ENCODE measurements at places on chromosomes 6 and 20. TPM values are rescaled to one million over a fixed set of nuclear protein-coding genes. Genes with fewer than 3 reads are reported as not detected.

Gene FOXF2
- 0.64 TPM for total RNA-seq

GRCh38 chr6:101163611-101164010, 229.9 kb upstream of the GRIK2 start:
- no peaks in the 10 kb centered on the region for H3K36me3 ChIP-seq
- no peaks in the 10 kb centered on the region for H3K4me1 ChIP-seq
- no peak overlapping the region for H3K27ac ChIP-seq
- H3K4me3 ChIP-seq, result no peak overlapping the region
- DNase-seq, result no peak

DNA sequence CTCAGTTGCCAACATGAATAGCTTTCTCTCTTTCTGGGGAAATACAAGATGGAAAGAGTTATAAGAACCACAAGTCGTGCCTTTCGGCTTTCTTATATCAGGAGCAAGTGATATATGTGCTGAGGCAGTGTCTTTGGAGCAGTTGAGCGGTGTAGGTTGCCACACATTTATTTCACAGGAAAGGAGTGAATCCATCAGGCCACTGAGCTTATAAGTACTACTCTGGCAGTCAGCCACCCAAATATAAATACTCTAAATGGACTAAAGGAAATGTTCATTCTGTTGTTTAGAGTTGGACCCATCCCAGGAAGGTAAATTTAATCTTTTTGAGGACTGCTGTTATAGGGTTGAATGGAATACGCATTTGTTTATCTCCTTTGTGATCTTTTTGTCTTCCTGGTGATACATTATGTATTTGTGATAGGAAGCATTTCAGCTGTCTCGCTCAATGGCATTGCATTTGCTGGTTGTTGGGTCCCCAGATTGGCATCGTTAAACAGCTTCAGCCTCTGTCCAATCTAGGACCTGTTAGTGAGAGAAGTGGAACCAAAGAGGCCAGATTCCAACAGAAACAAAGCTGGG, 139.7 kb downstream of the SOBP start:
- H3K36me3 ChIP-seq, result no peaks in the 10 kb centered on the region
- no peak for DNase-seq
- no peak overlapping the region for H3K4me3 ChIP-seq
- H3K27ac ChIP-seq, result no peak overlapping the region

Gene MAK
- total RNA-seq, result 0.06 TPM

Gene ARHGAP40
- not detected for total RNA-seq

- no peak overlapping the region for H3K4me3 ChIP-seq
- no peak for DNase-seq
- peaks cover 7% of the 10 kb centered on the region for H3K4me1 ChIP-seq
- no peak overlapping the region for H3K27ac ChIP-seq
Measured at GRCh38 chr20:33909331-33909921, 84.3 kb upstream of the RALY start.

Gene HRH3
- total RNA-seq, result not detected

Gene GSTA4
- 11.0 TPM for total RNA-seq

Gene FUT9
- 0.79 TPM for total RNA-seq

Gene CBLN4
- 0.51 TPM for total RNA-seq

GRCh38 chr6:53527249-53527765, 17.6 kb downstream of the GCLC start:
- no peak for DNase-seq
- no peaks in the 10 kb centered on the region for H3K36me3 ChIP-seq
- peaks cover 47% of the 10 kb centered on the region for H3K4me1 ChIP-seq
- H3K4me3 ChIP-seq, result no peak overlapping the region

- H3K27me3 ChIP-seq, result no peaks in the 10 kb centered on the region
- no peaks in the 10 kb centered on the region for H3K4me1 ChIP-seq
- no peak overlapping the region for H3K4me3 ChIP-seq
- peak; percentile 23 for DNase-seq
- H3K27ac ChIP-seq, result no peak overlapping the region
- H3K36me3 ChIP-seq, result no peaks in the 10 kb centered on the region
Measured at GRCh38 chr20:35992713-35993335, 24.4 kb downstream of the CNBD2 start.

DNA sequence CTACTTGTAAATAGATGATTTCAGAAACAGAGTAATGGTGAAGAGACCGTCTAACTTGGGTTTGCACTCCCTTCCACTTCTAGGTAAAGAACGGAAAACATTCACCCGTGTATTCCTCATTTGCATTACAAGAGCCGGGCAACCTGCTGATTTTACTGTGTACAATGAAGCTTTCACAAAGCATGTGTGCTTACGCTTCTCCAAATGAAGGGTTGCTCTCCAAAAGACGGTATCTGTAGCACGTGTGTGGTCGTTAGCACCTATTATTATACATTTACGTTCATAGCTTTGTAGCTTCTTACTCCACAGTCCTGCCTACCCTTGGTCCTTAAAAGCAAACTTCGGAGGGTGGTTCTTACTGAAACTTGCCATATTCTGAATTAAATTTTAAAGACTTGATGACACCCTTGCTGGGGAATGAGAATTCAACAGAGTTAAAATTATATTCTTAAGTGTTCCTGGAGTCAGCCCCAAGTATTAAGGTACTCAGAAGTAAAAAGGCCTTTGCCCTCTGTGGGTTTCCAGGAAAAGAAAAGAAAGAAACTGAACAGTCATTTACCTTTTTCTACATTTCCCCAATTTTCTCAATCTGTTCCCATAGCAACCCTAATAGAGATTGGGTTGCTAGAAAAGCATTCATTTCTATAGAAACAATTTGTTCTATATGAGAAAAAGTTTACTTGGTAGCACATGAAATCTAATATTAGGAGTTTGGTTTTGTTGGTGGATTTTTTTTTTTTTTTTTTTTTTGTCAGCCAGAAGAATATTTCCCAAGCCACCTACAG, 61.9 kb upstream of the KCNG1 start:
- H3K4me1 ChIP-seq, result no peaks in the 10 kb centered on the region
- H3K36me3 ChIP-seq, result no peaks in the 10 kb centered on the region
- no peaks in the 10 kb centered on the region for H3K27me3 ChIP-seq

GRCh38 chr20:54545676-54546358, 70.4 kb downstream of the DOK5 start:
- no peaks in the 10 kb centered on the region for H3K4me1 ChIP-seq
- H3K27me3 ChIP-seq, result no peaks in the 10 kb centered on the region
- H3K27ac ChIP-seq, result no peak overlapping the region
- no peaks in the 10 kb centered on the region for H3K36me3 ChIP-seq

GRCh38 chr6:26500102-26500501, at the start of gene BTN1A1:
BTN1A1 (plus strand) TSS chr6:26500303; CDS start chr6:26501287, 984 bp downstream.
- DNase-seq, result no peak
- no peak within 1 kb of the TSS for H3K4me3 ChIP-seq
- no peaks in the 10 kb centered on the region for H3K4me1 ChIP-seq
- no peaks in the 10 kb centered on the region for H3K36me3 ChIP-seq
- H3K27me3 ChIP-seq, result peaks cover 17% of the 10 kb centered on the region

GRCh38 chr6:169641461-169642085, 60.3 kb downstream of the WDR27 start:
- H3K4me1 ChIP-seq, result no peaks in the 10 kb centered on the region
- no peak for DNase-seq
- no peak overlapping the region for H3K4me3 ChIP-seq
- H3K36me3 ChIP-seq, result no peaks in the 10 kb centered on the region
- no peak overlapping the region for H3K27ac ChIP-seq

DNA sequence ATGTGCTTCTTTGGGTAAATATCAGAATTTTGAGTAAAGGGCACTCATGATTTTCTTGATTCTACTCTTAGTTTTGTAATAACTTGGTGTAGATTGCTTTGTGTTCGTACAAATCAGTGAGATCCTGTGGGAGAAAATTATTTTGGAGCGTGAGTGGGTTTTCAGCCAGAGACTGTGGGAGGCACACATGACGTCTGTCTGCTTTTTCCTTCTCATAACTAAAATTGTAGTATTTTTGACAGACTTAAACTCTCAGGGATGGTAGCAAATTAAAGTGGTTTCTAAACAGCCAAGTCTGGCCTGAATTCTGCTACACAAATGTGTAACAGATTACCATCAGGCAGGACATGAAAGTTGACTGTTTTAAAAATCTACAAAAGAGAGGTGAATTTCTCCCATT, 222.6 kb downstream of the OTOR start:
- DNase-seq, result no peak
- H3K27me3 ChIP-seq, result no peaks in the 10 kb centered on the region
- H3K27ac ChIP-seq, result no peak overlapping the region
- no peaks in the 10 kb centered on the region for H3K36me3 ChIP-seq

DNA sequence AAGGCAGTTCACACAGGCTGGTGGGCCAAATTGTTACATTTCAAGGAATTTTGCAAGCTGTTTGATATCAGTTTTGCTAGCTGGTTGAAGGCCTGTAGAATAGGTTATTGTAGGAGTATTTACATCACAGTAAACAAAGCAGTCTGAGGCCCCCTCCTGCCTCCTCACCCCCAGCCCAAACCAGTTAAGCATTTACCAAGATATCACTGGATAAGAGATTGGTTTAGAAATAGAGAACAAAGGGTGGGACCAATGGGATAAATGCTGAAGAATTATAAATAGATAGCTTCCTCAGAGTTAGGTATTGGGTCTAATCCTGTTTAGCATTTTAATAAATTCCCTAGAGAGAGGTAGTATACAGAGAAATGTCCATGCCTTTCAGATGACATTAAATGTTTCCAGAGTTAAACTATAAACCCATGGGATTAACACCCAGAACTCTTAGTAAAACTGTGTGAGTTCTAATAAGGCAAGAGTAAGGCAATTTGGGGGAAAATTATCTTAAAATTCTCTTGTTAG, 2.3 kb upstream of the PHACTR2 start:
- DNase-seq, result no peak
- H3K4me3 ChIP-seq, result no peak overlapping the region
- no peaks in the 10 kb centered on the region for H3K4me1 ChIP-seq
- H3K27ac ChIP-seq, result peak overlapping the region; percentile 31
- H3K27me3 ChIP-seq, result no peaks in the 10 kb centered on the region

- H3K4me3 ChIP-seq, result no peak overlapping the region
- no peak for DNase-seq
- no peaks in the 10 kb centered on the region for H3K36me3 ChIP-seq
- H3K27ac ChIP-seq, result no peak overlapping the region
- H3K27me3 ChIP-seq, result no peaks in the 10 kb centered on the region
- no peaks in the 10 kb centered on the region for H3K4me1 ChIP-seq
Measured at GRCh38 chr6:22067671-22068070, 229.2 kb downstream of the PRL start.

Gene WFDC5
- not detected for total RNA-seq

DNA sequence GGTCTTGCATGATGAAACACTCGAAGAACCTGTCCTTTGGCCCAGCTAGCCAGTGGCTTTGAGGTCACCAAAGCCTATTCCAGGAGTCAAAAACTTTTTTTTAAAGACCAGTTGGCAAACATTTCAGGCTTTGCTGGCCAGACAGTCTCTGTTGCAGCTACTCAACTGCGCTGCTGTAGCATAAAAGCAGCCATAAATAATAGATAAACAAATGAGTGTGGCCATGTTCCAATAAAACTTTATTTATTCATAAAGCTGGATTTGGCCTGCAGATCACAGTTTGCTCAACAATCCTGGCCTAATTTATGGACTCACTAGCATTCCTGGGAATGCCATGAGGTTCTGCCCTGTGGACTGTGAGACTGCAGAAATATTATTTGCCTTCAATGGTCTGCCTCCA, 68.8 kb upstream of the LTV1 start:
- no peak overlapping the region for H3K27ac ChIP-seq
- H3K27me3 ChIP-seq, result no peaks in the 10 kb centered on the region
- H3K36me3 ChIP-seq, result no peaks in the 10 kb centered on the region
- H3K4me3 ChIP-seq, result no peak overlapping the region
- no peaks in the 10 kb centered on the region for H3K4me1 ChIP-seq
- DNase-seq, result no peak
